ENCODE measurements at places on chromosomes 5 and 9. TPM values are rescaled to one million over a fixed set of nuclear protein-coding genes. Genes with fewer than 3 reads are reported as not detected.

The GADD45G gene
- 2.8 TPM for total RNA-seq

The ISL1 gene
- total RNA-seq: not detected

The CDKN2AIPNL gene
- 15.5 TPM for total RNA-seq

The GABRA6 gene
- total RNA-seq: not detected

The TSLP gene
- total RNA-seq: not detected

The AQP3 gene
- total RNA-seq: 12.7 TPM

The PCDHB10 gene
- not detected for total RNA-seq

The TMEM267 gene
- 12.8 TPM for total RNA-seq

The PCA3 gene
- total RNA-seq: not detected

The RASGEF1C gene
- total RNA-seq: not detected

The SPINK6 gene
- total RNA-seq: not detected

The INSYN2B gene
- total RNA-seq: not detected

The ADRA1B gene
- not detected for total RNA-seq

The TEX48 gene
- not detected for total RNA-seq

The TAF11L2 gene
- not detected for total RNA-seq

The SPAAR gene
- total RNA-seq: not detected

The KIF4B gene
- not detected for total RNA-seq

The CCNO gene
- total RNA-seq: not detected

The SLC6A3 gene
- not detected for total RNA-seq

The STPG3 gene
- not detected for total RNA-seq

The KIF2A gene
- 80.6 TPM for total RNA-seq

The PGM5 gene
- not detected for total RNA-seq

The DMRT2 gene
- total RNA-seq: not detected

The FIBCD1 gene
- not detected for total RNA-seq

The ZDHHC11 gene
- 5.0 TPM for total RNA-seq

The EXOSC2 gene
- total RNA-seq: 40.7 TPM

The FGF1 gene
- total RNA-seq: not detected

The ARSI gene
- total RNA-seq: not detected

The AGXT2 gene
- total RNA-seq: not detected
